ENCODE measurements at places on chromosomes 1 and 21. TPM values are rescaled to one million over a fixed set of nuclear protein-coding genes. Genes with fewer than 3 reads are reported as not detected.

DNA sequence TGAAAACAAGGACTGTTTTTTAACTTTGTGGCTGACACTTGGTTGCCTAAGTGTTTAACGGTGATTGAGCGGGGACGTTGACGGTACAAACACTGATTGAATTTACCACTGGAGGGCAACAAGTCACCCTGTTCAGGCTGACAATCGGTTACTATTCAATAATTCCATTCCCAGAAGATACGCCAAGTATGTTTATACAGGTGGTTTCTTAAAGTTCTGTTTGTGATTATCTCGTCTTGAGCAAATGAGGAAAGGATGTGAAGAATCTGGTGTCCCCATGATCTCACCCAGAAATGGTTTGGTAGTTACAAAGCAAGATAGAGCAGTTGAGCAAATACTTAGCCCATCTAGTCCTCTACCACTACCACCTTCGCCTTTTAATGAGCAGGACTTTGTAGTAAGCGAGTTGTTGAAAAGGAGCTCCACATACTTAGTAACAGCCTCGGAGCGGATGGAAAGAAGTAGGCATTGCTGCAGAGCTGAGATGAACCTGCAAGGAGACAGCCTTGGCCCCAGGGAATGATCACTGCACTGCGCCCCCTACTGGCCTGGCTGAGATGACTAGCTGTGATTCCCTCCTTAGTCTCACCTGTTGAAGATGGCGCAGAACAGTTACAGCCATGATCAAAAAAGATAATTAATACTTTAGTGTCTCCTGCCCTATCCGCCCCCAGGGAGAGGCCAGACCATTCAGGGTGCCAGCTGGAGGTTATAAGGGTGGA lies 36.3 kb downstream of the IFNAR1 start:
- peak; percentile 88 for DNase-seq

DNA sequence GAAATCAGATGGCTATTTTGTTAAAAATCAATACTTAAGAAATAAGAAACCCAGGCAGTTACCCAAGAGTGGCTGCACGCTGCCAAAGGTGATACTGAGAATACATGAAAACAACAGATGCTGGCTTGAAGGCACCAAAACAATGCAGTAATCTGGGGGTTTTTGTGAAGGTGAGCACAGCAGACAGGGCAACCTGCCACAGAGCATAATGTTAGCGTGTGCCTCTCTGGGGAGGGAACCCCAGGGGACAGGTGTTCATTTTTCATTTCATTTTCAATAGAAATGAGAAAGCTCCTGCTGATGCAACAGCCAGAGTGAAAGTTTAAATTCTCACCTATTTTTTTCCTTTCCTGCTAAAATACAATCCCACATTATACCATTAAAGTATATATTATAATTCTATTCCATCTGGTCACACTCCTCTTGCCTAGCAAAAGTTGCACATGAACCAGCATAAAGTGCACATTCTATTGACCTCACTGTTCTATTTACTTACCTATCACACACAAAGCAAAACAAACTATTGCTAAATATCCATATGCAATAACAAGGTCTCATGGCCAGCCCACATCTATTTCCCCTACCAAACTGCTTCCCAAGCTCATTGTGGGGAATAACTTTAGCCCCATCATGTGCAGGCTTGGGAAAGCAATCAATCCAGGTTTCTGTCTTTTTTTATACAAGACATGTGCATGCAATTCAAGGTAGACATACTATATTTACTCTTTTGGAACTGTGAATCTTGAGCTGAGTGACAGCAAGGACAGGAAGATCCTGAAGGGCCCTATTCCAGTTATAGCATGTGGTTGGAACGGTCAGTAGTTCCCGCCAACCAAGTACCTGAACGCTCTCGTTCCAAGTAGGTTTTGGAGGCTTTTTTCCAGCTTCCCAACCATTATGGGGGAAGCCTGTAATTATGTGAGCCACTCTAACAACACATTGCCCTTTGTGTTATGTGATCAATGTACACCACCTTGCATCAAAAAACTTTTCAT lies 173.6 kb downstream of the RERE start:
- no peak for DNase-seq

DNA sequence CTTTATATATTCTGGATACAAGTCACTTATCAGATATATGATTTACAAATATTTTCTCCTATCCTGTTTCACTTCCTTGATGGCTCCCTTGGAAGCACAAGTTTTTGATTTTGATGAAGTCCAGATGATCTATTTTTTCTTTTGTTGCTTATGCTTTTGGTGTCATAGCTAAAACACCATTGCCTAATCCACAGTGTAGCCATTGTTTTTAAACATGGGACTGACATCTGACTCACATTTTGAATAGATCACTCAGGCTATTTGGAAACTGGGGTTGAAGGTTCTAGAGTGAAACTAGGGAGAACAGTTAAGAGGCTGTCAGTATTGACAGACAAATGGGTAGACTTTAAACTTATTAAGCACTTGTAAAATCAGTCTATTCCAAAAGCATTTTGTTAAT lies 16.6 kb downstream of the AK4 start:
- no peak for DNase-seq

GRCh38 chr1:35449334-35450008 lies 107.7 kb downstream of the KIAA0319L start:
- no peak for DNase-seq

TNFSF18 gene
- not detected for total RNA-seq
